Stimulated activated CD4-positive, alpha-beta T cell treated with anti-CD3 and anti-CD28 coated beads, TNF-alpha, amount 100 ng/mL, for 4 hours (primary cell): ENCODE measurements at places on chromosomes 12 and 14.

DNA sequence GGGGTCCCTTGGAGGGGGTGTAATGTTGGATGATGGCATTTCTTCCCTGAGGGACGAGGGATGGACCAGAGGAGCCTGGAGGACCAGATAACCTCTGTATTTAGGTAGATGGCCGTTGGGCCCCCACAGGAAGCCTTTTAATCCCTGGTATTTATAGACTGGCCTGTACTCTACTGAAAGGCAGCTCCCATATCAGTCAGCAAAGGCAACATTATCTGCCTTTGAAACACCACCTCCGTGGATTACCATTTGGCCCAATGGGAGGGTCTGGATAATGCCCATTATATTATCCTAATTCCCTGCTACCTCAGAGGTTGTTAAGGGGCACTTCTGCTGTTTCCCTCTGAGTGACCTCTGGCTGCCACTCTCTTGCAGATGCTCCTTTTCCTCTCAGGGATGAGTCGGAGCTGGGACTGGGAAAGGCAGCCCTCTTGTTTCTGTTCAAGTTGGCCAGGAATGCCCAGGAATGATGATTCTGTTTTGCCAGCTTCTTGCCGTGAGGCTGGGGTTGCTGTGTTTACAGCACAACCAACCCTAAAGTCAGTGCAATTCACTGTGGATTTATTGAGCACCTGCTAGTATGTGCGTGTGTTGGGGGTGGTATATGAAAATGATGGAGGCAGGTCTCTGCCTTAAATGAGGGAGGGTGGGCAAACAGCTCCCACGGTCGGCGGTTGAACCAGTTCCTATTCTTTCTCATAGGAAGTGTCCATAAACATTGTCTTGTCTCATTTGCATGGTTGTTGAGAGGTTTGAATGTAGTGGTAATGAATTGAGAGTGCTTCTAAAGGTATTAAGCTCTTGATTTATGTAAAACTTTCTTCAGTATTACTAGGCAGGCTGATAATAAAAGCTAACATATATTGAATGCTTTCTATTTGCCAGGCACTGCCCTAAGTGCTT is 18.1 kb downstream of the SUSD6 start:
- DNase-seq: no peak

- no peak for DNase-seq
Measured at GRCh38 chr12:106271575-106272505, 24.0 kb upstream of the CKAP4 start.

DNA sequence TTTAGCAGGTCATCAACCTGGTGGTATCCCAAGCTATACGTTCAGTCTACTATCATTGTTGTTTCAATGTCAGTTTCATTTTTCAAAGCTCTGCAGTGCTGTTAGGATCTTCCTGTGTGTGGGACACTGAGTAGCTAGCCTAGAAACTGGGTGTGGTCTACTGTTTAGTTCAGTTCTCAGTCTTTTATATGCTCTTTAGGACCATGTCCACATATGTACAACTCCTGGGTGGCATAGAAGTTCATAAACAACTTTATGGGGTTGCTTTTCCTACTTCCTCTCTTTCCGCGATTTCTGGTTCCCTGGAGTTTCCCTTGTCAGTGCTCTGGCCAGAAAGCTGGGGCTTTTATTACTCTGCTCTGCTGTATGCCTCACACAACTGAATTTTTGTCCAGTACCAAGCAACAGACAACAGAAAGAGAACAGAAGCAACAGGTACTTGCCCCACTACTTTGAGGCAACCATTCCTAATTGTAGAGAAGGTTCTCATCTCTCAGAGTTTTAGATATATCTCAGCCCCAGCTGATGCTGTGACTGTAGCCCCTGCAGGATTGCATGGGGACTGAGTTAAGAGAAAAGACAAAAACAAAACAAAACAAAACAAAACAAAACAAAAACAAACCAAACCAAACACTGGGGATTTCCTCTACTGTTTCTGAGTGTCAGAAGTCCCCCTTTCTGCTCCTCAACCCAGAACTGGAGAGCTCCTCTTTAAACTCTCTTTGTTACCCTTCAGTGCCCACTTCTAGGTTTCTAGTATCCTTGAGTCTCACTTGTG is 30.3 kb downstream of the MIS18BP1 start:
- no peak for DNase-seq

DNA sequence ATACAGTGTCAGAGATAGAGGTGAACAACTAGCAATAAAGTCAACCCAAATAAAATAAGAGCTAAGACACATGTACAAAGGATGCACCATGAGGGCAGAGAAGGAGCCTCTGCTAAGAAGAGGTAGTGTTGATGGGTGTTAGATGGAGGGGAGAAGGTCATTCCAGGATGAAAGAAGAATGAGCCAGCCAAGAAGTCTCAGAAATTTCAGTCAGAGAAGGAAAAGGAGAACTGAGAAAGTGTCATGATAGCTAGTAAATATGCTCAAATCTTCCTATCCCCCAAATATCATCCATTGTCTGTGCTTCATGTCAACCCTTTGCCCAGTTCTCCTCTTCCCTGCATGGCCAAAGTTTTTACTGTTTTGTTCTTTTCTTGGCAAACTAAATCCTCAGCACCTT is 225.2 kb upstream of the BTG1 start:
- no peak for DNase-seq

DNA sequence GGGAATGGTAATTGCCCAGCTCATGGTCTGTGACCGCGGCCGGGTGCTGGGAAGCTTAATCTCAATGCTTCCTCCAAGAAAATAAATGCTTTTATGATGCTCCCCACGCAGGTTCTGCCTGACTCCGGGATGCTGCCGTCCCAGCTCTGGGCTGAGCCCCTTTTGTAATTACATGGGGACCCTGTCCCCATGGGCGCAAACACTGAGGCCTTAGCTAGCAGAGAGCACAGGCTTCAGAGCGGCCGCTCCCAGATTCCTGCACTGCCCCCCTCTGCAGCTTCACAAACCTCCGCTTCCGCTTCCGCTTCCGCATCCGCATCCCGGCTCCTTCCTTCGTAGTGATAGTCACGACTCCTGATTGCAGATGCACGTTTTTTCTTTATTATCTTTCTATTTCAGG is 129.5 kb downstream of the KIF26A start:
- no peak for DNase-seq

GRCh38 chr12:70576341-70577282 is 60.6 kb downstream of the PTPRB start:
- no peak for DNase-seq

DNA sequence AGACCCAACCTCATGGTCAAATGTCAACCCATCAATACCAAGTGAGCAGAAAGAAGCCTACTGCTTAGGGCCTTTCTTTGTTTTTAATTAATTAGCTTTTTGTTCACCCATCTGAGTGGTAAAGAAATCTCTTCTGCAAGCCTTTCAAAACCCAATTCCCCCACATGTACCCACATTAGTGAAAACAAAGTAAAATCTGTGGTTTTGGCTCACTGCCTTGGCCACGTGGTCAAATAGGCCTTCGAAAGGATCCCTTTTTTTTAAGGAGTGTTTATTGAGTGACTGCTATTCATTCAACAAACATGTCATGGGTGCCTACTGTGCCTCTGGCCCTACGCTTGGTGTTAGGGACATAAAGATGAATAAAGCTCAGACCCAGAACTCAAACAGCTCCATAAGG is 160.1 kb downstream of the NUAK1 start:
- DNase-seq: no peak

- DNase-seq: peak; percentile 62
Measured at GRCh38 chr14:32077081-32078022, at the start of gene ARHGAP5. Gene ARHGAP5, plus strand, starts transcription at chr14:32077304. Its CDS starts 13,366 bp downstream, at chr14:32090670.

DNA sequence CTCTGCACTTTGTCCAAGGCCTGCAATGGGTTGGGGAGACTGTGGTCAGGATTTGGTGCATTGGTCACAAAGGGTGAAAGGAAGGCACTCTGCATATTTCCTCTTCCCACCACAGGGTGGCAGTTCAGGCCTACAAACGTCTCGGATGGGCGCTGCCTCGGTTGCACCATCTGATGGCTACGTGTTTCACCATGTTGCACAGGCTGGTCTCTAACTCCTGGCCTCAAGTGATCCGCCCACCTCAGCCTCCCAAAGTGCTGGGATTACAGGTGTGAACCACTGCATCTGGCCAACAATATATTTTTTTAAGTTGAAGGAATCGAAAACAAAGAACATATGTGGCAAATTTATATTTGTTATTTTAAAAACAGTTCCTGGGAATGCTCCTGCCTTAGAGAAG is 35.1 kb downstream of the TMBIM6 start:
- DNase-seq: no peak

GRCh38 chr12:23600919-23601318 is 348.6 kb downstream of the SOX5 start:
- DNase-seq: no peak

GRCh38 chr12:114412307-114412706 is 6.4 kb upstream of the TBX5 start:
- no peak for DNase-seq

GRCh38 chr12:58915634-58916033 is 4.7 kb downstream of the LRIG3 start:
- DNase-seq: no peak

- DNase-seq: no peak
Measured at GRCh38 chr12:72872238-72872887, 600.2 kb downstream of the TRHDE start.

DNA sequence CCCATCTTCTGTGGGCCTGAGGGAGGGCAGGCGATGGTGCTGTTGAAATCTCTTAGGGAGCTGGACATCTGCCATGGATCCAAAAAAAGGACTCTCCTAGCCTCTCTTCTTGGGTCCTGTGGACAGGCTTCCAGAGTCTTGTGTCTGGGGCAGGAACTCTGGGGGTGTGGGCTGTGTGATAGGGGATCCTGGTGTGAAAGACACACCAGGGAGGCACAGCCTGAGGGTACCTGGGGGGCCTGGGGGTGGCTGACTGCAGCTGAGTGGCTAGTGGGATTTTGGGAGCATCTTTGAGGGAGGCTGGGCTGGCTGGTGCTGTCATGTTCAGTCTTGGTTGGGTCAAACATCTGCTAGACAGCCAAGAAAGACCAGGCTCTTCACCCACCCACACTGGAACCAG is 1.8 kb upstream of the KRT83 start:
- DNase-seq: no peak

DNA sequence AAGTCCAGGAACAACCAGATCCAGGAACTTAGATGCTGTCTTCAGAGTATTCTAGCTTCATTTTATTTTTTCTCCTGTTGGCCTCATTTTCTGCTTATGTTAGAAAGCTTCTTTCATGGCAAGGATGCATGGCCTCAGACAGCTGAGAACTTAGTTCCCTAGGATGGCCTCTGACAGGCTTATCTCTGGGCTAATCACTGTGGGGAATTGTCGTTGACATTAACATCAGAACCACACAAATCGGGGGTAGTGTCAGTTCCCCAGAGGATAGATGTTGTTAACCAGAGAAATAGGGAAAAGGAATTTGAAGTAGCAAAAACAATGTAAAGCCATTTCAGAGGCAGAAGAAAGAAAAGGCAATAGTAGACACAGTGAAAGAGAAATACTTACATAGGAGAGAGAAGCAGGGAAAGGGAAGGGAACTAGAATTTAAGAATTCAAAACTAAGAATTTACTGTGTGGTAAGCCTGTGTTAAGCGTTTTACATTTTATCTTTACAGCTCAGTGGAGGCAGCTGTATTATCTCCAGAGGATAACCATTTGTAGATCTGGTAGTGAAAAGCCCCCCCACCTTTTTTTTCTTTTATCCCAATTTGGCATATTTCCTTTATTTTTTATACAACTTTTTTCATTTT is 21.8 kb downstream of the FUT8 start:
- no peak for DNase-seq

DNA sequence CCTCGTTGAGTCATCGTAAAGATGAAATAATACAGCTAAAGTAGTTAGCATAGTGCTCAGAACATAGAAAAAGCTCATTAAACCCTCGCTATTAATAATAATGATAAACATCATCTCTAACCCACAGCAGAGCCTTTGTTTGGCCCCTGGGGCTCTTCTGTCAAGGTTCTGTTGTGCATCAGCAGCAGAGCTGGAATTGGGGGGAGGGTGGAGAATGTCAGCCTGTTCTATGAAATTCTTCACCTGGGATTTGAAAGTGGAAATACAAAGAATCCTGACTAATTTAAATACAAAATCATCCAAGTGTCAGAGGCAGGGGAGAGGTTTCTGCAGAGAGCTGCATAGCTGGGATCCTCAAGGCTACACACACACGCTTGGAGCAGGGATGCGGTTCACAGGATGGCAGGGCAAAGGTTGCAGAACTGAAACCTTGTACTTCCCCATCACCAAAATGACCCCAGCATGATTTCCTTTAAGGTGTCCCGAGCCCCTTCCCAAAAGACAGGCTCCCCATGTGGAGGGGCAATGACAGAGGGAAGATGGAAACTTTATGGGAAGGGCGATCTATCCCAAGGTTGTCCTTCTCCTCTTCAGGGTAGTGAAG is 71.8 kb downstream of the DAD1 start:
- no peak for DNase-seq

DNA sequence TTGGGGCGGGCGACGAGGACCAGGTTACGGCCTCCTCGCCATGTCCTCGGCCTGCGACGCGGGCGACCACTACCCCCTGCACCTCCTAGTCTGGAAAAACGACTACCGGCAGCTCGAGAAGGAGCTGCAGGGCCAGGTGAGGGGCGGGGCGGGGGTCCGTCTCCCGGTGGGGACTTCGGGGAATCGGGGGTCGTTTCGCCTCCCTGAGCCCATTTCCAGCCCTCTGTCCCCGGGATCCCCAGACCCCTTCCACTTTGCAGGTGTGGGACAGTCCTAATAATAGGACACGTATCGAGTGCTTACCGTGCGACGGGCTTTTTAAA is 380 bp downstream of the ANKRD13A start:
- no peak for DNase-seq

GRCh38 chr14:102949801-102950451 is 27.5 kb downstream of the AMN start:
- DNase-seq: no peak

- no peak for DNase-seq
Measured at GRCh38 chr14:97806891-97807290, 1009.7 kb downstream of the VRK1 start.

DNA sequence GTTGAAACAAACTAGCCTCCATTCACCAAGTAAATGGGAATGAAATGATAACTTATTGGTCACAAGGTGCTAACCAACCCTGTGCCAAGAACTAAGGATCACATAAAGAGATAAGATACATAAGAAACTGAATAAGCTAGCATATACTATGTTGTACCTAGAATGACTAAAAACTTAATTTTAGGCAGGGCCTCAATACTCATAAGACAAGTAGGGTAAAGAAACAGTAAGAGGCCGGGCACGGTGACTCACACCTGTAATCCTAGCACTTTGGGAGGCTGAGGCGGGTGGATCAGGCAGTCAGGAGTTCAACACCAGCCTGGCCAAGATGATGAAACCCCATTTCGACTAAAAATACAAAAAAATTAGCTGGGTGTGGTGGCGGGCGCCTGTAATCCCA is 17.7 kb downstream of the GDF11 start:
- no peak for DNase-seq

- no peak for DNase-seq
Measured at GRCh38 chr12:15599266-15600037, 189.7 kb downstream of the EPS8 start.

DNA sequence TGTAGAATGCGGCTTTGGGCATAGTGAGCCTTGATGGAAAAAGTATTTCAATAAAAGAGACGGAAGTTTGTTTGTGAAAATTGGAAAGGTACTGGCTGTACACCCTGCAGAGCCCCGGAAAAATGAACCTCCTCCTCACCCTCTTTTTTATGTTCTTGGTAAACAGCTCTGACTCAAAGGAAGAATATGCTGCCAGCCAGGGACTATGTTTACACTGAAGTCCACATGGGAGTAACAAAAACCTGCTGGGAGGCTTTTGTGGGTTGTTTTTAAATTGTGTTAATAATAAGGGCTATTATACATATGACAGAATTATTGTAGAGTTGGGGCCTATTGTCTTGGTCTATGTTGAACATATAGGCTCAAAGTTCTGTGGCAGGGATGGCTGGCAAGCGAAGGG is 70.7 kb downstream of the TTC8 start:
- DNase-seq: no peak
